Stimulated activated CD4-positive, alpha-beta T cell treated with anti-CD3 and anti-CD28 coated beads, Interleukin-4, amount 100 ng/mL, for 1 hour (primary cell): ENCODE measurements at places on chromosomes 4 and X.

GRCh38 chr4:61886131-61886530, 686.0 kb downstream of the ADGRL3 start:
- no peak for DNase-seq

DNA sequence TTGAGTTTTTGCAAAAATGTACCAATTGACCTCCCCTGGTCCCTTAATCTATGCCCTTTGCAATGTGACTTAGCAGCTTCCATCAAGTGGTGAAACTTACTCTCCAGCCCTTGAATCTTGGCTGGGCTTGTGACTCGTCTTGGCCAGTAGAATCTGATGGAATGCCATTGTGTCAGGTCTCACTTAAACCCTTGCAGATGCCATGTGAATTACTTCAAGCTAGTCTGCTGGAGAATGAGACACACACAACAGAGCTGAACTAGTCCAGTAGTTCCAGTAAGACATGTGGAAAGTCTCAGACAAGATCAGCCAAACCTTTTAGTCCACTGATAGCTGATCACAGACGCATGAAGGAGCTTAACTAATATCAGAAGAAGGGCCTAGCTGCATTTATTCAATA, 567.8 kb upstream of the CPEB2 start:
- no peak for DNase-seq

DNA sequence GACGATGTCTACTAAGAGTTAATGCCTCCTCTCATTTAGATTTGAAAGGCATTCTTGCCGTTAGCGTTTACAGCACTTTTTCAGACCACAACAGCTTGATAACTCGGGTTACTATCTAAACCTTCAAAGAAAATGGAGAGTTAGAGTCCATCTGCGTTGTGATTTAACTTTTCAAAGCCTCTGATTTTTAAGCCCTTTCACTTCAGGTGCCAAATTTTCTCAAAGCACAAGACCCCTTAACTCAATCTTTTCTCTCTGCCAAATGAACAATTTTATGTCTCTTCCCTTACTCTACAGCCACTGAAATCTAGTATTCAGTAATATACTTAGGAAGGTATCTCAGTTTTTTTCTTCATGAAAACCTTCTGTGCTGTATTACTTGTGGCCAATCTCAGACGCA, 310.5 kb downstream of the TENM3 start:
- DNase-seq = no peak

DNA sequence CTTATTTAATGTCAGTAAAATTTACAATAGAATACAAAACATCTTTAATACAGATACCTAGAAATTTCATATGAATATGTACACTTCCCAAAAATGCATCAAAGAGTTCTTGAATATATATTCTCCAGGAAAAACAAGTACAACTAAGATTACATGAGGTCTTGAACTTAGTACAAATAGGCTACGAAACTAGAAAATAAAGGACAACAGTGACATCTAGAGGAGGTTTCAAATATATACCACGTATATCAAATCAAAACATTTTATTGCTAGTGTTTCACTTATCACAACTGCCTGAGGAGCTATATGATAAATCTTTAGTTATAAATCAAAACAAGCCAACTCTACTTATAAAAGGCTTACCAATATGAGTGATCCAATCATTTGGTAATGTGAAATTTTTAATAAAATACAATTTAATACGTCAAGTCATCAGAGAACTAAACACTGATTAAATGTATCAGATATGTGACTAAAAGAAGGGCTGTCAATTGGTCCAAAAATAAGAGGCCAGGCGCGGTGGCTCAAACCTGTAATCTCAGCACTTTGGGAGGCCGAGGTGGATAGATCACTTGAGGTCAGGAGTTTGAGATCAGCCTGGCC, 36.6 kb downstream of the ANAPC10 start:
- DNase-seq = no peak

GRCh38 chr4:85496126-85496849, 21.3 kb downstream of the ARHGAP24 start:
- no peak for DNase-seq

DNA sequence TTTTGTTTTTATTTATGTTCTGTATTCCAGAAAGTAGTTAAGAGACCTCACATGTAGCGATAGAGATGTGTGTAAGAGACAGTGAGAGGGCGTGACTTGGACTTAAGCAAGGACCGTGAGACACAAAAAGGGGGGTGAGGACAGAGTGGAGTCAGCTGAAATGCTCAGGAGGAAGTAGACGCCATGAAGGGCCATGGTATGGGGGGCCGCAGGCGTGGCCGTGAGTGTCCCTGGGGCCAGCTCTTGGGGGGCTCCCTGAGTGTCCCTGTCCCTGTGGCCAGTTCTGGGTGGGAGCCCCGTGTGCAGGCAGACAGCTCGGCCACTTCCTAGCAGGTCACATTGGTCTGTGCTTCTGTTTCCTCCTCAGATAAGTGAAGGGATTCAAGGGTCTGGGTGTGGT, 23.0 kb upstream of the MSANTD1 start:
- DNase-seq = no peak

GRCh38 chr4:54852054-54852453, 194.3 kb downstream of the KIT start:
- DNase-seq = no peak

- DNase-seq = no peak
Measured at GRCh38 chrX:132367314-132367713, 121.5 kb downstream of the MBNL3 start.

- no peak for DNase-seq
Measured at GRCh38 chr4:24965627-24966026, 52.8 kb upstream of the CCDC149 start.

DNA sequence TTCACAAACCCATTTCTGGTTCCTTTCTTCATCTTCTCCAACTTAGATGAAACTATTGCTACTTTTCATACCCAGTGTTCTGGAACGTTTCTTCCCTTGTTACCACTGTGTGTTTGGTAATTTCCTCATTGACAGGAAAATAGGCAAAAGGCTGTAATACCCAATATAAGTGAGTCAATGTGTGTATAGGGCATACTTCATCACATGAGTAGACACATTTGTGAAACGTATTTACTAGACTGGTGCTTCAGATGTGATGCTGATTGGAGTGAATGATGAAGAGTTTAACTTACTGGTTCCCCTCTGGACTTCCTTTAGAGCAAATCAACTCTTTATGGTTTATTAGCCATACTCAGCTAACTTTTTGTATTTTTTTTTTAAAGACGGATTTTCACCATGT, 195.1 kb upstream of the ATP6AP2 start:
- no peak for DNase-seq

- DNase-seq = no peak
Measured at GRCh38 chr4:84803720-84804119, 162.8 kb downstream of the WDFY3 start.

- DNase-seq = no peak
Measured at GRCh38 chrX:6227453-6227835, 1.2 kb downstream of the NLGN4X start.

GRCh38 chr4:147481577-147482109, 746 bp downstream of the EDNRA start:
- DNase-seq = no peak

GRCh38 chr4:9999956-10000561, 21.2 kb downstream of the SLC2A9 start:
- DNase-seq = no peak

- no peak for DNase-seq
Measured at GRCh38 chr4:95409750-95410149, 139.0 kb downstream of the UNC5C start.

GRCh38 chr4:120750152-120750525, 172.4 kb downstream of the PRDM5 start:
- DNase-seq = no peak

DNA sequence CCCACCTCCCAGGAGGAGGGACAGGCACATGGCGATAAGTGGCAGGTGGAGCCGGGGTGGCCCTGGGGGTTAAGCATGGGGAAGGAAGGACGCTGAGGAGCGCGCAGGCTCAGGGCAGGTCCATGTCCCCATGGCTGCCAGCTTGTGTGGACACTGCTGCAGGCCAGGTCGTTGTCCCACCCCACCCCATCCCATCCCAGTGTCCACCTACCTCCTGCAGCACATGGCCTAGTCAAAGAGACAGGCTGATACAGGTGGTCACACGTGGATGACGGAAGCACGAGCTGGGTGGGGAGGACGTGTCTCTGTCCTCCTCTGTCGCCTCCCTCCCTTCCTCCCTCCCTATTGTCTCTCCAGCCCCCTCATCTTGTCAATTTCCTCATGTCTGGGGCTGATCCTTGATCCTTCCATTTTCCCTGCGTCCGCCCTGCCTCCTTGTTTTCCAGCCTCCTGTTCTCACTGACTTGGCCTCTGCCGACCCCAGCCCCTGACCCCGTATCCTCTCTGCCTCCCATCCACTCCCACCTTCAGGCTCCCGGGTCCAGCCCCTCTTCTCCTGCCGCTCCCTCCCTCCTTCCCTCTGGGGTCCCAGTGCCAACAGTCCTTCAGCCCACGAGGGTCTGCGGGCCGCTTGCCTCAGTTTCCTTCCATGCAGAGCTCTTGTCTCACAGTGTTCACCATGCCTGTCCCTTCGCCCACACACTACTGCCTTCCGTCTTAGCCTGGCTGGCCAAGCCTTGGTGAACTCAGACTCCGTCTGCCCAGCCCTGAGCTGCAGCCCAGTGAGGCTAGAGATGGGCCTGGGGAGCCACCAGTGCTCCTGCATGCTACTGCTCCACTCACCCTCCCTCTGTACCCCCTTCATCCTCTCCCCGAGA, 15.5 kb upstream of the ADD1 start:
- DNase-seq = no peak

- no peak for DNase-seq
Measured at GRCh38 chr4:147220833-147221232, 260.1 kb upstream of the EDNRA start.

GRCh38 chrX:70527610-70528345, 83.1 kb downstream of the DLG3 start:
- no peak for DNase-seq

DNA sequence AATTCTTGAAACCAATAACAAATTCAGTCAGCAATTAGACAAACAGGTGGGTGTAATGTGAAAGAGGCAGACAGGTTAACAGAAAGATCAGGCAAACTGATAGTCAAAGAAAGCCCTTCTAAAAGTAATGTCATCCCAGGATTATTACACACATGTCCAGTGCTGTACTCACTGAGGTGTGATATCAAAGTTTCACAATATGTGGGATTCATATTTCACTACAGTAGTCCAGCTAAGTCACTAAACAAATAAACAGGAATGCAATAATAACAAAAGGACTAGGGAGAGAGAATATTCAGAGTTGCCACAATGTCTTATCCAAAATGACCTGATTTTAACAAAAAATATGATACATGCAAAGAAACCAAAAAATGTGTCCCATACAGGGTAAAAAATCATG, 787.5 kb downstream of the FSTL5 start:
- no peak for DNase-seq

GRCh38 chr4:67393699-67394281, 151.5 kb downstream of the CENPC start:
- no peak for DNase-seq

- DNase-seq = no peak
Measured at GRCh38 chr4:73762409-73762808, 22.0 kb downstream of the CXCL8 start.

- DNase-seq = no peak
Measured at GRCh38 chr4:121299367-121299766, 81.5 kb downstream of the QRFPR start.

DNA sequence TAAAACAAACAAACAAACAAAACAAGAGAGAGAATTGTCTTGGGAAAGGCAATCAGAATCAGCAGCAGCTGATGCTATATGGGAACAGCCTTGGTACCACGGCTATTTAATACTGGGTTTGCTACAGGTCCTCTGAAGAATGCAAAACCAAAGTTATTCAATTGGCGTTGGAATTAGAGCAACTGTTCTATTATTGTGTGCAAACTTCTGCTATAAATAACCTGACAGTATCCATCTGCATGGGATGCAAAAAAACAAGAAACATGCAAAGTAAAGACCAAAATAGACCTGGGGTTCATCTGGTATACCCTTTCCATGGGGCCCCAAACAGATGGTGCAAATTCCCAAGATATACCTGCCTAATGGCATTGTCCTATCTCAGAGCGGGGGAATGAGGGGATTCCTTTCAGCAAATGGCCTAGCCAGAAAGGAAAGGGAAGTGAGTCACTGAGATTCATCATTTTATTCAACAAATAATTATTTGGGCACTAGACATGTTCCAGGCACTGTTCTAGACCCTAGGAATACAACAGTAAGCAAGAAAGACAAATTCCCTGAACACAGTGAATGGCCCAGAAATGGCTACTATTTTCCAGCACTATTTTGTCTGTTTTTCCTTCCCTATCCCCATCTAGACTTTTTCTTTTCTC, 268.9 kb downstream of the FBXW7 start:
- no peak for DNase-seq

GRCh38 chrX:10049236-10049635, 82.1 kb downstream of the CLDN34 start:
- no peak for DNase-seq

GRCh38 chr4:17068392-17068791, 169.9 kb upstream of the LDB2 start:
- DNase-seq = no peak

DNA sequence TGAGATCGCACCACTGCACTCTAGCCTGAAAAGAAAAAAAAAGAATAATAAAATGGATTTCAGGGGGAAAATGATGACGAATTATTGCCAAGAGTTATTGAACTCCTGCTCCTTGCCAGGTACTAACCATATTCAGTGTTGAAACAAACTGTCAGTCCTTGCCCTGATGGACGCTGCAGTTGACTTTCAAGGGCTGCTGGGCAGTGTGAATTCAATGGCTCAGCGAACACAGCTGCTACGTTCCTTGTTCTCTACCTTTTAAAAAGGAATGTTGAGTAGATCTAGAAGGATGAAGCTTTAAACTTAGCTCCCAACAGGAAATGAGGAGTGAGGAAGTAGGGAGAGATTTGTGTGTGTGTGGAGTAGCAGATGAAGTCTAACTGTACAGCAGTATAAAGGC, 2.7 kb downstream of the LIMCH1 start:
- no peak for DNase-seq

DNA sequence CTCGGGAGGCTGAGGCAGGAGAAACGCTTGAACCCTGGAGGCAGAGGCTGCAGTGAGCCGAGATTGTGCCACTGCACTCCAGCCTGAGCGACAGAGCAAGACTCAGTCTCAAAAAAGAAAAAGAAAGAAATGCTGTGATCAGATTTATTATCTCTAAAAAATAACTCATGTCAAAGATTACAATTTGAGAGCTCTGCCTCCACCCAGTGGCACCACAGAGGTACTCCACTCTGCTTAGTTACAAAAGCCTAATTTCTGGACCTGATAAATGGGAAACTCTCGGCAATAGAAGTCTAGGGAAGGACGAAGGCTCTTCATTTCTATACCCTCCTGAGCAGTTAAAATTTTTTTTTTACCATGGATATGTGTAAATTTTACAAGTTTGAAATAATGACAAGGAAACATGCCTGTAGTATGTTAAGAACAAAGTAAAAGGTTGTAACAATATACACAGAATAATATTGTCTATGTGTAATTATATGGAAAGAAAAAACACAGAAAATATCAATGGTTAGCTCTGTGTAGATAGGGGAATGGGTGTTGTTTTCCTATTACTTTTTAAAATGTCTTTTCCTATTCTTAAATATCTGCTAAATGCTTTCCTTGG, 149.8 kb downstream of the STIM2 start:
- DNase-seq = peak; percentile 64

GRCh38 chrX:136158685-136159084, 11.4 kb downstream of the FHL1 start:
- no peak for DNase-seq

- no peak for DNase-seq
Measured at GRCh38 chr4:164428561-164428960, 325.4 kb upstream of the SMIM31 start.
